Kidney (tissue), 22 donors: ENCODE measurements at places on chromosomes 6 and 20. TPM values are rescaled to one million over a fixed set of nuclear protein-coding genes. Genes with fewer than 3 reads are reported as not detected.

PRDM13 gene
- polyA plus RNA-seq, result not detected

DNA sequence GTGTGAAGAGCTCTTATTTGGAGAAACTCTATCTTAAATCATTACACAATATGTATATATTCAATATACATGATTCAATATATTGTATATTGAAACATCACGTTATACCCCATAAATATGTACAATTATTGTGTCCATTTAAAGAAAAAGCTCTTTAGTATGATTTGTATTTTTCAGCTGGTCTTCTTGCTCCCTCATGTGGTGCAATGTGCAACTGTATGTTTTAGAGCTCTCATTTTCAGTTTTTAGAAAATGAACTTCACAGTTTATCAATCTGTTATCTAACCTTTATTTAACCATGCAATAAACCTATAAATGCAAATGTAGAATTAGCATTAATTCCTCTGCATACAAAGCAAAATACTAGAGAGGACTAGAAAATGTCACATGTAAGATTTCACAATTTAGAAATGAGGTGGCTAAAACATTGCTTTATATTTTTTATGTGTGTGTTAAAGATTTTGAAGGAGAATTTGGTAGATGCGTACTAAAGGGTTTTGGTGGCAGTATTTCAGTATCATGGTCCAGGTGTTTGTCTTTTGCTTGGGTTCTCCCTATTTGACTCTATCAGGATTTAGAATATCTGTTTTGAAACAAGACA is 167.1 kb downstream of the PHF3 start:
- DNase-seq, result no peak

TUBB2A gene
- 80.9 TPM for polyA plus RNA-seq

GRCh38 chr6:14144678-14145113 is 27.1 kb downstream of the CD83 start:
- DNase-seq, result peak; percentile 86

DNA sequence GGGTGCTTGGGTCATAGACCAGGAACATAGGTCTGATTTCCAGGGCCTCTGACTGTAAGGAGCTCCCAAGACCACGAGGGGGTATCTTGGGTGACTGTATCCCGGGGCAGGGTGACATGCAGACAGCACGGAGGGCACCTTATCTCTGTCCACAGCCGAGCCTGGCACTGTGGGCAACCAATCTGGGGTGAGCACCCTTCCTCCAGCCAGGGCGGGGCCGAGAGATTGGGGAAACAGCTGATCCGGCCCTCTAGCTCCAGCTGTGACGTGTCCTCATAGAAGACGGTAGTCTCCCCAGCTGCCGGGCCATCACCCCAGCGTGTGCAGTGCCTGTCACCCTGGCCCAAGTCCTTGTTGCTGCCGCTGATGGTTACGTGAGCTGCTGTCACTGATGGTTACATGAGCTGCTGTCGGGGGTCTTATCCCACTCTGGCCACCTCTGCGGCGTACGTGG is 139.6 kb upstream of the RNF24 start:
- DNase-seq, result no peak

ELOVL4 gene
- 2.1 TPM for polyA plus RNA-seq

DNA sequence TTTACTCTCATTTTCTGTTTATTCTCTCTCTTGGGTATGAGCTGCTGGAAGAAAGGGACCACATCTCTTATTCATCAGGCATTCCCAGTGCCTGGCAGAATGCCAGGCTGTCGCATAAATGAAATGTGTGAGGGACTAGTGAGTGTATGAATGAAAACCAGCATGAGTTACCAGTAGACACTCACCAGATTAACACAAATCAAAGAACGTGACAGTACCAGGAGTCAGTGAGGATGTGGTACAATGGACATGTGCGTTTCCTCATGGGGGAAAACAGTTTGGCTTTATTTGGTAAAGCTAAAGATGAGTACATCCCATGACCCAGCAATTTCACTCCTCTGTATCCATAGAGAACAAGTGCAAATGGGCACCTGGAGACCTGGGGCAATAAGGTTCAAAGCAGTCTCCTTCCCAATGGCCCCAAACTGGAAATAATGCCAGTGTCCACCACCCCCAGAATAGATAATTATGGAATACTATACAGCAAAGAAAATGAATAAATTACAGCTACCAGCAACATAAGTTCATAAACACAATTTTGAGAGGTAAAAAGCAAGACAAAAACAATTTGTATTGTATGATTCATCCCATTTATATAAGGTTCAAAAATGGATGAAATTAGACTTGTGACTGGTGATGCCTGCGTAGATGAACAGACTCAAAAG is 93.3 kb downstream of the CDH22 start:
- DNase-seq, result peak; percentile 29

DNA sequence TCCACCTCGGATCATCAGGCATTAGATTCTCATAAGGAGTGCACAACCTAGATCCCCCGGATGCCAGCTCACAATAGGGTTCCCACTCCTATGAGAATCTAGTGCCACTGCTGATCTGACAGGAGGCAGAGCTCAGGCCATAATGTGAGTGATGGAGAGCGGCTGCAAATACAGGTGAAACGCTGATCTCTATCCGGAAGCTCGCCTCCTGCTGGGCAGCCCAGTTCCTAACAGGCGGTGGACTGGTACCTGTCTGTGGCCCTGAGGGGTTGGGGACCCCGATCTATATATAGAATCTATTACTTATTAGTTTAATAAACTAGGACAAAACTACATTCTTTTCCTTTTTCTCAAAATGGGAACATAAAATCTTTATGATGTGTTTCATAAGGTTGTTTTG is 741.9 kb downstream of the RFPL4B start:
- DNase-seq, result no peak

- no peak for DNase-seq
Measured at GRCh38 chr6:132065556-132065955, 114.4 kb upstream of the CCN2 start.

GRCh38 chr20:17210983-17211382 is 15.9 kb upstream of the PCSK2 start:
- DNase-seq, result no peak

DNA sequence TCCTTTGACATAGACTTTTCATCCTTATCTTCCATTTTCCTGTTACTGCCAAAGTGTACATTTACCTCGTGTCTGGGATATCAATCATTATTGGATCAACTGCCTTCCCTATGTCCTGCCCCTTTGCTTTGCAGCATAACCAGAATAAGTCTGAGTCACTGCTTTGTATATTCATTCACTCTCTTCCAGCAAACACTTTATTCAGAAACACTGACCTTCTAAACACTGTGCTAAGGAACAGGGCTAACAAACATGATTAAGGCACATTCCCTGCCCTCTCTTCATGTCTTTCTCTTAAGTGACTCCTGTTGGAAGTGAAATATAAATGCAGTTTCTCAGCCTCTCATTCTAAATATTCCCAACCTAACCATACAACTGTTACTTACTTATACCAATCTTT is 66.9 kb downstream of the COL19A1 start:
- DNase-seq, result no peak

DNA sequence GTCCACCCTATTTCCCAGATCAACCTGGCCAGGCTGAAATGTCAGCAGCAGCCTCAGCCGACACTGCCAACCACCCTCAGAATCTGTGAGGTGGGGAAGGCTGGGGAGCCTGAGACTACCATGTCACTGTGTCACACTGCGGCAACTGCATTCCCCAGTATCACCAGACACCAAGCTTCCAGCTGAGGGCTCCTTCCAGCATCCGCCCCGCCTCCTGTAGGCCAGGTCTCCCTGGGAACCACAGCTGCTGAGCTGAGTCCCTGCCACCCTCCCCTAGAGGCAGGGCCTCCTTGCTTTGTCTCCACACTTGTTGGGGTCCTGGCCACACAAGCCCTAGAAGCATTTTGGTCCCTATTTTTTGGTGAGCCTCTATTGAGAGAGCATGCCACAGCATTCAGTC is 115.7 kb downstream of the UNC5CL start:
- DNase-seq, result no peak

DNA sequence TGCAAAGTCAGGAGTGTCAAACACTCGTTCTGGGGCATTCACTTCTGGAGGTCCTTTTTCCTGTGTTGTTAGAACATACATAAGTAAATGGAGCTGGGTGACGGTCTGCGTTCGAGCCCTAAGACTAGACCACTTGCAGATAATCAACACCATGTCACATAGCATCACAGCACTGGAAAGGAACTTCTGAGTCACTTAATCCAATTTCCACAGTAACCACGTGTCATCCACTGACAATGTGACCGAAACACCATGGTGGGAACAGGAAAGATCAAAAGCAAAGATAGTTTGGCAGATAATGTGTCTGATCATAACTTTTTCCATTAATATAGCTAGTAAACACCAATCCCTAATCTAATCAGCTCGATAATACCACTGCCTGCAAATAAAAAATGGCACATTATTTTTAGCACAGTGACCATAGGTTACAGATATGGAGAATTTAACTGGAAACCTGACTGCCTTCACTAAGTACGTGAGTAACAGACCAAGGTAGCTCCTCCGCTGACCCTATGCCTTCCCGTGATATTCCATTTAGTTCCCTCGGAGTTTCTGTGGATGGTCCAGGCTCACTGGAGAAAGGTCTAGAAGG is 34.8 kb downstream of the WRNIP1 start:
- DNase-seq, result no peak

- no peak for DNase-seq
Measured at GRCh38 chr6:159463119-159463829, 229.8 kb downstream of the SOD2 start.

EYS gene
- not detected for polyA plus RNA-seq

GRCh38 chr6:78700991-78701390 is 166.4 kb upstream of the IRAK1BP1 start:
- no peak for DNase-seq

PLG gene
- polyA plus RNA-seq, result 211 TPM

WFDC2 gene
- polyA plus RNA-seq, result 1,908 TPM

PNPLA1 gene
- 1.2 TPM for polyA plus RNA-seq

GRCh38 chr6:45658400-45658799 is 280.7 kb upstream of the SUPT3H start:
- no peak for DNase-seq

CRYBG1 gene
- 7.0 TPM for polyA plus RNA-seq

GRCh38 chr6:6943421-6943820 is 164.3 kb upstream of the RREB1 start:
- no peak for DNase-seq

DNA sequence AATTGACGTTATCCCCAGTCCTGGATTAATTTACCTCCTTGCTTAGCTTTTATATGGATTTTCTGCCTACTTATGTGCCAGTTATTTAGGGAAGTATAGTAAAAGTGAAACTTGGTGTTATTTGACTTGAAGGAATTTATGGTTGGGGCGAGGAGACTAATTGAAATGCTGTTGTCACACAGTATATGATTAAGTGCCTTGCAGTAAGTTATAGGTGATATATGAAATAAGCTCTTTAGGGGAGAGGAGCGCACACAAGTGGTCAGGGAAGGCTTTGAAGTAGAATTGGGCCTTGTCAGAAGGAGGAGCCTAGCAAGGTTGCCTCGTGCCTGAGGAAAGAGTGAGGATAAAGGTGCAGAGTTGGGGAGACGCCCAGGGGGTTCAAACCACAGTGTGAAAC is 20.5 kb downstream of the NCOA7 start:
- DNase-seq, result no peak

- no peak for DNase-seq
Measured at GRCh38 chr6:169157197-169158148, 96.2 kb downstream of the THBS2 start.

TP53TG5 gene
- not detected for polyA plus RNA-seq

DNA sequence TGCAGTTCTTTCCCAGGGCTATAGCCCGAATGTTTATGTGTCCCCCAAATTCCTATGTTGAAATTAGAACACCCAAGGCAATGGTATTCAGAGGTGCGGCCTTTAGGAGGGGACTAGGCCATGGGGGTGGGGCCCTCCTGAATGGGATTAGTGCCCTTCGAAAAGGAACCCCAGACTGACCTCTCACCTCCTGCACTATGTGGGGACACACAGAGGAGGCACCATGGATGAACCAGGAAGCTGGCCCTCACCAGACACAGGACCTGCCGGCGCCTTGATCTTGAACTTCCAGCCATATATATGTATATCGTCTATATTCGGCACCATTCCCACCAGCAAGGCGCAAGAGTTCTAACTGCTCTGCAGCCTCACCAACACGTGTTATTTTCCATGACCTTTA is 101.5 kb upstream of the BHLHE23 start:
- no peak for DNase-seq

METTL24 gene
- polyA plus RNA-seq, result 1.4 TPM

JARID2 gene
- 1.8 TPM for polyA plus RNA-seq

ID4 gene
- polyA plus RNA-seq, result 17.9 TPM

- peak; percentile 20 for DNase-seq
Measured at GRCh38 chr6:28496099-28496779, 19.4 kb downstream of the GPX6 start.

SLC22A2 gene
- polyA plus RNA-seq, result 73.7 TPM

KCNK16 gene
- not detected for polyA plus RNA-seq

DNA sequence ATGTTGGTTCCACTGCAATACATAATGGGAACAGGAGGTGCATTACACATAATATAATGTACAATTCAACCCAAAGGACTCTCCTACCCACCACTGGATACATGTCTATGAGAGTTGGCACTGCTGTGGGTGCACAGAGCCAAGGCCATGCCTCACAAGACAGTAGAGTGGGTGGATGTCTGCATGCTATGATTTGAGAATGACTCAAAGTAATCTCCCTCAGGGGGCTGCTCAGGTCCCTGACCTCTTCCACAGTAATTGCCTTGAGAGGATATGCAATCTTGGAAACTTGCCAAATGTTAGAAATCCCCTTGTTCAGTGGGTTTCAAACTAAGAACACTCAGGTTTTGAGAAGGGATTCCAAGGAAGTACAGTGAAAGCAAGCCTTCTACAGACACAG is 79.0 kb downstream of the ANKEF1 start:
- no peak for DNase-seq

FOXA2 gene
- polyA plus RNA-seq, result not detected

POPDC3 gene
- not detected for polyA plus RNA-seq

DNA sequence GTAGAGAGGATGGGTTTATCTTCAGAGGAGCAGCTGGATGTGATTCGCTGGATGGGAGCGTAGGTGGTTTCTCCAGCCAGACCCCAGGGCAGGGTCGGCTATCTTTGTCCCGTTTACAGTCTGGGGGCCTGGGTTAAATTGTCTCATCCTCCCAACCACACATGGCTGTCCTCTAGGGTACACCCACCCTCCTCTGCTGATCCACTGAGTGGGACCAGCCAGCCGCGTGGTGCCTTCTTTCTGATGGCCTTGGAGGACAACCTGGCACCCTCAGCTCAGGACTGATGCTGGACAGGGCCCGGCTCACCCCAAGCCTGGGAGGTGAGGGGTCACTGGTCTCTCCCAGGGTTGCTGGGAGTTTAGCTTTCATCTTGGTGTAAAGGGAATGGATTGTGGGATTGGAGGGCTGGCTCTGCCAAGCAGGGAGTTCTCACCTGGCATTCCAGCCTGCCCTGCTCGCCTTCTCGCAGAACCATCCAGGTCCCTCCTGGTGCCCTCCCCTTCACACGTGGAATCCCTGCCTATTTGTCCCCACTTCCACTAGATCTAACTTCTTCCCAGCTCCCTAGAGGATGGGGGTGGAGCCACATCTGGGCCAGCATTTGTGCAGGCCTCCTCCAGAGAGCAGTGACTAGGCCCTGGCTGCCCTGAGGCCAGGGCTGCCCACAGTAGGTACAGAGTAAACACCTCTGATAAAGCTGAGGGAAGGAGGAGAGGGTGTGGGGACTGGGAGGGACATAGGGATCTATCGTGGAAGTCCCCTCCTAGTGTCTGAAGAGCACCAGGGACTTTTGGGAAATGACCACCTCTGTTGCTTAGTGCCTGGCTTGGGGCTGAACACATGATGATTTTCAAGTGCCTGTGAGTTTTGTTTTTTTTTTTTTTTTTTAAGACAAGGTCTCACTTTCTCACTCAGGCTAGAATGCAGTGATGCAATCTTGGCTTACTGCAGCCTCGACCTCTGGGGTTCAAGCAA is 1.6 kb downstream of the ITPR3 start:
- DNase-seq, result no peak
